EL (cell line): ENCODE measurements at places on chromosomes 11 and 22.

- no peak for DNase-seq
Measured at GRCh38 chr11:20250644-20251247, 90.5 kb upstream of the DBX1 start.

GRCh38 chr22:24040946-24041345 lies 29.8 kb downstream of the CABIN1 start:
- no peak for DNase-seq

- DNase-seq = peak; percentile 78
Measured at GRCh38 chr11:108947654-108948570, 283.0 kb downstream of the DDX10 start.

DNA sequence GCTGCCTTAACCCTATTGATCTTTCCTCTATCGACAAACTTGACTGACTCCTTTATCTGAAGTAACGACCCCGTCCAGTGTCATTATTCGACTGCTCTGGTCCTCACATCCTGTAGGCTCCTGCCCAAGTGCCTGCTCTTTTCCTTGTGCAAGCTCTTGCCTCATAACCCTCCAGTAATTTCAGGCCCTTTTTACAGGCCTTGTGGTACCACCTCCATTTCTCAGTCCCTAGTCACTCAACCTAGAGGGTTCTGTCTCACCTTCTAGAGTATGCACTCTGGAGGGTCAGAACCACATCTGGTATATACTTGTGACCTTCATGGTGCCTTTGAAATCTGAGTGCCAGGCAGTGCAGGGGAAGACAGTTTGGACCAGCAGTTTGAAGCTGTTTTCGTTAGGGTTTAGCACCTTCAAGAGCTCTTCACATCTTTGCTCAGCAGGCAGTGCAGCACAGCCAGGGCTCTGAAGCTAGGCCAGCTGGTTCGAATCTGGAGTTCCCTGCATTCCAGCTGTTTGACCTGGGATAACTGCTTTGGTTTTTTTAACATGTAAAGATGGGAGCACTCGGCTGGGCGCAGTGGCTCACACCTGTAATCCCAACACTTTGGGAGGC lies 11.2 kb downstream of the SNRPD3 start:
- DNase-seq = no peak

DNA sequence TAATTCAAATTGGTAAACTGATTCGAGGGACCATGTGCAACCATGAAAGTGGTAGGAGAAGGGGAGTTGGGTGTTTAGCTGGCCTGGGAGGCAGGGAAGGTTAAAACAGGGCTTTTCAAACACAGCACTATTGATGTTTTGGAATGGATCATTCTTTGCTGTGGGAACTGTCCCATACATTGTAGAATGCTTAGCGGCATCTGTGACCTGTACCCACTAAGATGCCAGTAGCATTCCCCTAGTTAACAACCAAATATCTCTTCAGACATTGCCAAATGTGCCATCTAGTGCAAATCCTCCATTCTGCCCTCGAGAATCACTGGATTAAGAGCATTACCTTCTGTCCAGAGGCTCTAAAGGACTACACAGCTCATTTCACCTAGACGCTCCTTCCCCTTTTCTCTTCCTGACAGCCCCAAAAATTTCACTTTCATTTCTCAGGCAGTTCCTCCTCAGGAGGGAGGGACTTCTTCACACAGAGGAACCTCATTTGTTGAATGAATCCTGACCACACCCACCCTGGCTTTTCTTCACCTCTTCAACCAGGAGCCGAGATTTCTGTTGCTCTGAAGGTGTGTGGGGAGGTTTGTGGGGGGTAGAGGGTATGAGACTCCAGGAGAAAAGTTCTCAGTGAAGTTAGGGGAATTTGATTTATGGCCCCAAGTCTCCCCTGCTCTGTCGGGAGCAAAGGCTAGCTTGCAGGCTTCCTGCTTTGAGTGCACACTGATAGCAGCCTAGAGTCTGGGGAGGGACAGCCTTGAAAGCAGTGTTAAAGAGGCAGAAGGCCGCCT lies at the start of gene TRIM34:
TRIM34 (plus strand) TSS at position 513 of the 791 bp plus-strand sequence. CDS start 7,331 bp downstream, outside the sequence.
- DNase-seq = peak; percentile 87

GRCh38 chr22:35524966-35525686 lies 15.5 kb upstream of the RASD2 start:
- DNase-seq = no peak

GRCh38 chr11:106001304-106002012 lies 20.6 kb downstream of the MSANTD4 start:
- DNase-seq = no peak

GRCh38 chr11:63020671-63021291 lies 5.1 kb upstream of the SLC22A8 start:
- peak; percentile 15 for DNase-seq

DNA sequence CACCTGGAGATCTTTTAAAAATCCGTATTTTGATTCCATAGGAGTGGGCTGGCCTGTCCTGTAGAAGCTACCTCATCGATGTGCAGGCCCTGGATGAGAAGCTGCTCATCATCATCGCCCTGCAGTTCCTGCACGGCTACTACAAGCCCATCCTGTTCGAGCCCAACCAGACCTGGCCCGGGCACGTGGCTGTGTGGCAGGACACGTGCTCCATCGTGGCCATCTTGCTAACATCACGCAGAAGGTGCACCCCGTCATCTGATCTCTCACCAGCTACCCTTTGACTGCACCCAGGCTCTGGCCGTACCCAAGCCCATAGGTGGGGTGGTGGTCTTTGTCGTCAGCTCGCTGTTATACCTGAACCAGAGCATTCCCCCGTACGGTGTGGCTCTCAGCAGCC lies 14.2 kb upstream of the SLC5A4 start:
- DNase-seq = no peak

- no peak for DNase-seq
Measured at GRCh38 chr11:102437727-102438126, 14.8 kb downstream of the TMEM123 start.
